Ureter (tissue), 1 donor: ENCODE measurements at places on chromosomes 12 and 14. TPM values are rescaled to one million over a fixed set of nuclear protein-coding genes. Genes with fewer than 3 reads are reported as not detected.

- DNase-seq, result no peak
Measured at GRCh38 chr14:50647282-50647681, 20.8 kb downstream of the SAV1 start.

DNA sequence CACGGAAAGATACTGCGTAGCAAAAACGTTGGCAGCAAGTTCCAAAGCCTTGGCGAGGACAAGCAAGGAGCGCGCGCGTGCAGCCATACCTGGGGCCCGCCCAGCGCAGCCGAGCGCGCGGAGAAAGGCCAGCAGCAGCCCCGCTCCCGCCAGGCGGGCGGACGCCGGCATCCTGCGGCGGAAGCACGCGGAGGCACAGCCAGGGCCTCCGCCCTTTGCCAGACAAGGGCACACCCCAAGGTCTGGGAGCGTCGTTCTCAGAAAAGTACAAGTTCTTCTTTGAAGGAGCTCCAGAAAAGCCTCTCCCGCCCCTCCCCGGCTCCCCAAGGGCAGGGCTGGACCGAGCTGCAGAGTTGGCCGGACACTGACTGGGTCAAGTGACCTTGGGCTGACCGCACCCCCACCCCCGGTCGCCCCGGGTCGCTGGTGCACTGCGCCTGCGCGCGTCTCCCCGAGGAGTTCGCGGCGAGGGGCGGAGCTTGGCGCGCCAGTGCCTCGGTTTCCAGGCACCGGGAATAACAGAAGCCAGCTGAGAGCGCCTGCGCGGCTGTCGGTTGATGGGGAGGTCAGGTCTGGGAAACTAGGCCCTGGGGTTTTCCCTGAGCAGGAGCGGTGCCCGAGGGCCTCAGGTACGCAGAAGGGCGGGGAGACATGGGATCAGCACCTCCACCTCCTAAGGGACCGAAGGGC is at the start of gene ZC2HC1C:
Gene ZC2HC1C, plus strand, starts transcription at position 521 of the 690 bp plus-strand sequence. CDS start 933 bp downstream, outside the sequence.
- DNase-seq, result peak; percentile 95

- no peak for DNase-seq
Measured at GRCh38 chr14:35320472-35320871, 28.3 kb downstream of the PSMA6 start.

DNA sequence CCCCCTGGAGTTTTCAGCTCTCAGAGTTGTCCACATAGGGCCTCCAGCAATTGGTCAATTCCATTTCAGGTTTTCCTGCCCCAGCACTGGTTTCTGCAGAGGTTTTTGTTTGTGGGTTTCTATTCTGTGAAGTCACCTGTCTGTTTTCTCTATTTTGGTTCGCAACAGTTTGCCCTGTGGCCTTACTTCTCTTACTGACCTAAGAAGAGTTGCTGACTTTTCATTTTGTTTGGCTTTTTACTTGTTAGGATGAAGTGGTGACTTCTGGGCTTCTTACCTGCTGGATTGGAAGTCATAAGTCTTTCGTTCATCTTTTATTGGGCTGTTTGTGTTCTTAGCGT is 196.4 kb upstream of the PARP11 start:
- no peak for DNase-seq

DNA sequence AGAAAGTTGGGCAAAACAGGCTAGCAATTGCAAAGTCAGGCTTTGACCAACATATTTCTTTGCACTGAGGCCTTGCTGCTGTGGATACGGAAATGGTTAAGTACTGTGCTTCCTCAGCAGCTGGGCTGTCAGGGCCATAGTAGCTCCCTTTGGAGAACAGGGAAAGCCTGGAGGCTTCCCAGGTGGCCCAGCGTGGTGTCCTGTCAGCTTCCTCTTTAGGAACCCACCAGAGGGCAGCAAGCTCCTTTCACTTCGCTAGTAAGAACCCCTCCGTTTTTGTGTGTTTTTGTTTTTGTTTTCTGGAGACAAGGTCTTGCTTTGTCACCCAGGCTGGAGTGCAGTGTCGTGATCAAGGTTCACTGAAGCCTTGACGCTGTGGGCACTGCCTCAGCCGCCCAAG is 1.7 kb upstream of the CFAP251 start:
- DNase-seq, result no peak

GRCh38 chr12:31728289-31728916 is 418 bp downstream of the AMN1 start:
- DNase-seq, result peak; percentile 43

DNA sequence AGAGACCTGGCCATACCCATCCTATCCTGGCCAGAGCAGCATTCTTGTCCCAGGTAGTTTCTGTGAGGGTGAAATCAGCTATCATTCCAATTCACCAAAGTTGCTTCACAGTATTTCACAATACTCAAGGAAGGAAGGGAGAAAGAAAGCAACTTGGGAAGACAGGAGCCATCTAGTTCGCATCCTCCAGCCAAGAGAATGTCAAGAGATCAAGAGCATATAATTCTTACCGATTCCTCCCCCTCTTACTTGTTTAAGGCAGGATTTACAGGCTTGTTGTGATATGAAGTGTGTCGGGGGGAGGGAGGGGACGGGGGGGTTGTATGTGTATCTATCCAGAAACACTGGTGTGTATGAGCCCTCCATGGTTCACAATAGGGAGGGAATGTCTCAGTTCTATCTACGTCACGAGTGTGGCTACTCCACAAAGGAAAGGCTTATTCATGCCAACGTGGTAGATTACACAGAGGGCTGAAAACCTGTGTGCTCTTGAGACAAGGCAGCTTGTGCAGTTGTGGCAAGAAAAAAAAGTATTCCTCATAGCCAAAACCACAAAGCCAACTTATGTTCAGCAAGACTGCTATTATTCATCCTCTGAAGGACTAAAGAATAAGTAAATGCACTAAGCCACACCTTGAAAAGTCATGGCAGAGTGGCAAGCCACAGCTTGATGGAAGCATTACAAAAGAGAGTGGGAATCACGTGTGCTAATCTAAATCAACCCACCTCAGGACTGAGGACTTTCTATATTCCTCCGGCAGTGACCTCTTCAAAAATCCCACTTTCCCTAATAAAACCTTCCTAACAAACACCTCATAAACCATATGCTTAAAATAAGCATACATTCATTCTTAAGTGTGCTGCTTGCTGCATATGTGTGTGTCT is 35.0 kb downstream of the CORO1C start:
- DNase-seq, result no peak

DNA sequence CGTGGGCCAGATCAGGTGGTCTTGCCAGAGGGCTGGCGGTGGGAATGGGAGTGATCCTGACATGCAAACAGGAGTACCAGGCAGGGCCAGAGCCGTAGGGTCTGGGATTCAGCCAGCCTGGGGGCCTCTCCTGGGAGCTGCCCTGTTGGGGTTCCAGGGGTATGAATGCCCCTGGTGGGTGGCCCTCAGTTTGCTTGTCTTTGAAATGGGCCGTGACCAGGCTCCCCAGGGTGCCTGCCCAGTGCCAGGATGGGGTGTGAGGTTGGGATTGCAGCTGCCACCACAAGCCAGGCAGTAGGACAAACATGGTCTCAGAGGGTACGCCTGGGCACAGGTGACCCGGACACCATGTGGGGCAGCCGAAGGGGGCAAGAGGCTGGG is 168.8 kb downstream of the KIF26A start:
- DNase-seq, result no peak

DNA sequence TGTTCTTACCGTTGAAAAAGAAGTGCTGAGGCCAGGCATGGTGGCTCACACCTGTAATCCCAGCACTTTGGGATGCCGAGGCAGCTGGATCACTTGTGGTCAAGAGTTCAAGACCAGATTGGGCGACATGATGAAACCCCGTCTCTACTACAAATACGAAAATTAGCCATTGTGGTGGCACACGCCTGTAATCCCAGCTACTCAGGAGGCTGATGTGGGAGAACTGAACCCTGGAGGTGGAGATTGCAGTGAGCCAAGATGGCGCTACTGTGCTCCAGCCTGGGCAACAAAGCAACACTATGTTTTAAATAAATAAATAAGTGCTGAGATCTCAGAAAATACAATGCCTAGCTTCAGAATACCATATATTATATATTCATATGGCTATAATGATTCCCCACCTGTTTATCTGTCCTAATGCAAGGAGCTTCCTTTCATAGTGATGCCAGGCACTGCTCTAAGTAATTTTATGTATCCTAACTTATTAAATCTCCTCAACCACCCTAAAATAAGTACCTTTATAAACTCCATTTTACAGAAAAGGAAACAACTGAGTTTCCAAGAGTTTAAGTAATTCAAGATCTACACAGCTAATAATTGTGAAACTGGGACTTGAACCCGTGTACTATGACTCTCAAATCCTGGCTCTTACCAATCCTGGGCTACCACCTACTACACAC is 7.3 kb downstream of the PHLDA1 start:
- no peak for DNase-seq

GRCh38 chr12:25801734-25802133 is 156.7 kb upstream of the RASSF8 start:
- DNase-seq, result no peak

DNA sequence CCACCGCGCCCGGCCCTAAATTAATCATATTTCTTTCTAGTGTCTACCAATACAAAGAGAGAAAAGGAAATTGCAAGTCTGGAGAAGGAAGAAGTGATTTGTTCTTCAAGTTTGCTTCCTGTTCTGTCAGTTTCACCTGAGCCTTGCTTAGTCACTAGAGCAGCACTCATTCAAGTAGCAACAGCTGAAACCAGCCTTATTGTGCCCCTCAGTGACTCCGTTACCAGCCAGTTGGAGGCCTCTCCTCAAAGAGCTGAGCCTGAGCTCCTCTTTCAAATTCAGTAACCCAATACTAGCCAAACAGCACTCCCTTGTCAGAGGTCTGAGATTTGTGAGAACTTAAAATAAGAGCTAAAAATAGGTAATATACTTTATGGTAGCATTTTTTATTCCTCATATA is 17.4 kb downstream of the PAWR start:
- DNase-seq, result no peak

AJUBA gene
- 39.9 TPM for total RNA-seq

GPHN gene
- 47.5 TPM for total RNA-seq

OASL gene
- 1.1 TPM for total RNA-seq

GPR135 gene
- 6.5 TPM for total RNA-seq

GUCY2C gene
- total RNA-seq, result not detected
